ENCODE measurements at places on chromosomes 1 and 21.
A peak's percentile ranks its signal among the peaks of the same experiment; 100 is the strongest.

DNA sequence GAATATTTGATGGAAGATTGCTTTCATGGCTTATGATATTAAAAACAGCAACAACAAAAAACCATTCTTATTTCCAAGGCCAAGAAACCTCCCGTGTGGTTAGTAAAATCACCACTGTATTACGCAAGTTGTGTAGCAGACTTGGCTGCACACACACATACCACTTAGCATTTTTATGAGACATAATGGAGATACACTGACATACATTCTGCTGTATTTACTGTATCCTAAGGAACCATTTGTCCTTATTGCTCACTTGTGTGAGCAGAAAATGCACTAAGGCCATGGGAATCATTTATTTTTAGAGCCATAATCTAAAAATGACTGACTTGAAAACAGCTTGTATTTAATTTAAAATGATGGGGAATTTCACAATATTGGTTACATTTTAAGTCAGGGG lies 584 bp upstream of the C1orf141 start:
- DNase-seq, result peak; percentile 91

GRCh38 chr1:112074711-112075110 lies 85.2 kb upstream of the KCND3 start:
- DNase-seq, result no peak

DNA sequence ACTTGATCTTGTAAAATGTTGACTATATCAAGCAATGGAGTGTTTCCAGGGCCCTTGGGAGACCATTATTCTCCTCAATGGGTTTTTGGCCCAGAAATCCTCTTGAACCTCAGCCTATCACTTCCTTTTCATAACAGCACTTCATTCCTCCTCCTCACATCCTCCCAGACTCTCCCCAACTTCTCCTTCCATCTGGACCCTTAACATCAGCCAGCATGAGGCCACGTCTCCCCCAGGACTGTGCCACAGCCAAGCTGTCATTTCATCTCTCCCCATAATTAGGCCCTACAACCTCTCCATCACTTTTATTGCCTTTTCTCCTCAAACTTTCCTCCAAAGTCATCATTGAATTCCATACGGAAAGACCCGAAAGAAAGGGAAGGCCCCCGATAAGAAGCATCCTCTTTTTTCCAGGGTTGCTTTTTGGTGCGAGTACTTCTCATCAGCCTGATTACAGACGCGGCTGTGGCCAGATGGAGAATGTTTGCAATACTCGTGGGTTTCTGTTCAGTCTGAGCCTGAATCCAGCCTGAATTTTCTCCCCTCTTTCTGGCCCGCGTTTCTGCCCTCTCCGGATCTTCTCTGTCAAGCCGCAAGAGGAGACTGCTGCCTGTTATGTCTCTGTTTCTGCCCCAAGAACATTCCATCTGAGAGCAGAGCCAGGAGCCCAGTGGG lies 52.7 kb upstream of the SLC25A33 start:
- peak; percentile 19 for DNase-seq

- DNase-seq, result no peak
Observed at GRCh38 chr1:171636141-171636540, 14.1 kb downstream of the MYOCOS start.

- DNase-seq, result no peak
Observed at GRCh38 chr1:3423245-3423829, 31.1 kb upstream of the ARHGEF16 start.

- peak; percentile 9 for DNase-seq
Observed at GRCh38 chr1:45400049-45400448, 59.8 kb upstream of the MUTYH start.

DNA sequence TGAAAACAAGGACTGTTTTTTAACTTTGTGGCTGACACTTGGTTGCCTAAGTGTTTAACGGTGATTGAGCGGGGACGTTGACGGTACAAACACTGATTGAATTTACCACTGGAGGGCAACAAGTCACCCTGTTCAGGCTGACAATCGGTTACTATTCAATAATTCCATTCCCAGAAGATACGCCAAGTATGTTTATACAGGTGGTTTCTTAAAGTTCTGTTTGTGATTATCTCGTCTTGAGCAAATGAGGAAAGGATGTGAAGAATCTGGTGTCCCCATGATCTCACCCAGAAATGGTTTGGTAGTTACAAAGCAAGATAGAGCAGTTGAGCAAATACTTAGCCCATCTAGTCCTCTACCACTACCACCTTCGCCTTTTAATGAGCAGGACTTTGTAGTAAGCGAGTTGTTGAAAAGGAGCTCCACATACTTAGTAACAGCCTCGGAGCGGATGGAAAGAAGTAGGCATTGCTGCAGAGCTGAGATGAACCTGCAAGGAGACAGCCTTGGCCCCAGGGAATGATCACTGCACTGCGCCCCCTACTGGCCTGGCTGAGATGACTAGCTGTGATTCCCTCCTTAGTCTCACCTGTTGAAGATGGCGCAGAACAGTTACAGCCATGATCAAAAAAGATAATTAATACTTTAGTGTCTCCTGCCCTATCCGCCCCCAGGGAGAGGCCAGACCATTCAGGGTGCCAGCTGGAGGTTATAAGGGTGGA lies 36.3 kb downstream of the IFNAR1 start:
- DNase-seq, result peak; percentile 77
